ENCODE measurements at places on chromosomes 7 and 10.

- DNase-seq: no peak
Measured at GRCh38 chr10:34998940-34999339, 91.2 kb downstream of the CUL2 start.

- DNase-seq: no peak
Measured at GRCh38 chr7:77690289-77690688, 6.0 kb upstream of the RSBN1L start.

- no peak for DNase-seq
Measured at GRCh38 chr7:129909669-129910068, 43.1 kb downstream of the UBE2H start.

DNA sequence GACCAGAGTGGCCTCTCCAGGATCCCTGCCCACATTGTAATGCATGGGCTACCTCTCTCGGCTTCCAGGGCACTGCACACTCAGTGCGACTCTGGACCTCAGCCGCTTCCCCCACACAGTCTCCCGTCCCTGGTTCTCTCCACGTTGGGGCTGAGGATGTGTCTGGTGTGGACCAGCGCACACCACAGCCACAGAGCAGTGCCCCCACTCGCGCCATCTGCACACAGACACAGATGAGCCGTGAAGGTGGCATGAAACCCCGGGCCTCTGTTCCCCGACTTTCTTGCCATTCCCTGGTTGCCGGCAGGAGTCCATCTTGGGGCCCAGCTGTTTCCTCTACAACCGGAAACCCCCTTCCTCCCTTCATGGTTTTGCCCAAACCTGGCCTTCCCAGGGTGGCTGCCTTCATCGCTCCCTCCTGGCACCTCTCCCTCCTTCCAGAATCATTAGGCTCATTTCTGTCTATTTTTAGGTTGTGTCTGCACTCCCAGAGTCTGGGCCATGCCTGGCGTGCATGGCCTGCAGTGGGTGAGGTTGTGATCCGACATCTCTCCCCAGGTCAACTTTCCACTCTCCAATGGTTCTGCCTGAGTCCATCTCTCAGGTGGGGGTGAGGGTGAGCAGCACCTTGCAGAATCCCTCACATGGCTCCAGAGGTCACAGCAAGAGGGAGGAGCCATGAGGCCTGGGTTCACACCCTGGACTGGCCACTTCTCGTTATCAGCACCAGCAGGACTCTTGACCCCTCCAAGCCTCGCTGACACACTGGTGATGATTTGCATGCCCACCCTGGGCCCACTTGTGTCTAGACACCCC, 10.1 kb downstream of the RASGEF1A start:
- DNase-seq: no peak

GRCh38 chr10:79415736-79416577, 29.5 kb downstream of the ZCCHC24 start:
- no peak for DNase-seq

GRCh38 chr10:70664702-70665195, 7.6 kb upstream of the ADAMTS14 start:
- peak; percentile 18 for DNase-seq

DNA sequence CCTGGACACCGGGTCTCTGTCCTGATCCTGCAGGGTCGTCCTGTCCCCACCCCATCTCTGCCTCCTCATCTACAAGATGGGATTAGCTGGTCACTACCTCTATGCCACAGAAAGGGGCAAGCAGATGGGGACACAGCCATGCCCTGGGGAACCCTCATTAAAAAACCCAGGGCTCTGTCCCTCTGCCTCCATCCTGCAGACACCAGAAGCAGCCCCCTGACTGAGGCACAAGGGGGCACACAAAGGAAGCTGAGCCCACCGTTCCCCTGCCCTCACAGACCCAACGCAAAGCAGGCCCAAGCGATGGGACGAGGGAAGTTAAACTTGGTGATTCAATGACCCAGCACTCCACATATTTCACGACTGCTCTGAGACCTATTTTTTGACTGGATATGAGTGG, 142.4 kb downstream of the TCERG1L start:
- no peak for DNase-seq

DNA sequence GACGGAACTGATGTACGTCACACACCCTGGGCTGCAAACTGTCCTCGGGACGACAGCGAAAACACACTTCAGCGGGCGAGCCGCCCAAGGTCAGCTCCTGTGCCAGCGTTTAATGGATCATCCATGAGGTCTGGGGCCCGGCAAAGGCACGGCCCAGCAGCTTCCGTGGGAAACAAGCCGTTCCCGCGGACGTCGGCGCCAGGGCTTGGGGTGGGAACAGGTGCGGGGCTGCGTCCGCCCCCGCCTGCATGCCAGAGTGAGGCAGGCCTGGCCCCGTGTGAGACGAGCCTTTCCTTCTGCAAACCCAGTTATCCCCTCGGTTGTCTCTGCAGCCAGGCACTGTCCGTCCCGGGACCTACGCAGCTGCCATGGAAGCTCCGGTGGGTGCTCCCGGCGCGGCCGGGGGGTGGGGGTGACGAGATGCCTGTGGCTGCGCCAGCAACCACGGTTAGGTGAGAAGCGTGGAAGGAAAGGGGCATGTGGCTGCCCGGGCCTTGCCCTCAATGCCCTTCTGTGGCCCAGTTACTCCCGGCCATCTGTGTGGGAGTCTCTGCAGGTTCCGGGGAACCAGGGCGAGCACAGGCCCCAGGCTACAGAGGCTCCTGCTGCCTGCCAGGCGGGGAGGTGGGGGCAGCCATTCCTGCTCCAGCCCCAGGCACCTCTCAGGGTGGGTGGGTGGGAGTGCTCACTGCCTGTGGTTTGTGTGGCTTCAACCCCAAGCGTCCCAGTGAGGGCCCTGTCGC, 42.2 kb upstream of the PDGFA start:
- no peak for DNase-seq

Data from LoVo (cell line).